ENCODE measurements at places on chromosomes 4 and X.

DNA sequence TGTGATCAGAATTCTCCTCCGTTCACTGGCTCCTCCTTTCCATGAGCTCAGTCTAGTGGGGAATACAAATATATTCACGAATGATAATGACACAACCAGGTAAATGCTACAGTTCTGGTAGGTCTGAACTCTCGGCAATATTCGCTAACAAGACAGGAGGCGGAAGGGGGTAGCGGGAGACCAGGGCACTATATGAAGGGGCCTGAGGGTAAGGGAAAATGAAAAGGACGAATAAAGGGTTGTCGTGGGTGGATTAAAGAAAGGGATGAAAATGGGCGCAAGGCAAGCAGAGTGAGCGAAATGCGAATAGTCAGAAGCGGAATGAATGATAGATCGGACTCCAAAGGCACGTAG, 743 bp downstream of the NKAP start:
- DNase-seq, result no peak

GRCh38 chr4:5636766-5637670, 71.3 kb downstream of the EVC2 start:
- DNase-seq, result no peak

GRCh38 chr4:93086356-93086755, 742.2 kb upstream of the ATOH1 start:
- no peak for DNase-seq

GRCh38 chrX:138718941-138719340, 7.4 kb upstream of the FGF13 start:
- no peak for DNase-seq

Data from inflammatory macrophage (primary cell).